ENCODE measurements at places on chromosomes 5 and 9.

DNA sequence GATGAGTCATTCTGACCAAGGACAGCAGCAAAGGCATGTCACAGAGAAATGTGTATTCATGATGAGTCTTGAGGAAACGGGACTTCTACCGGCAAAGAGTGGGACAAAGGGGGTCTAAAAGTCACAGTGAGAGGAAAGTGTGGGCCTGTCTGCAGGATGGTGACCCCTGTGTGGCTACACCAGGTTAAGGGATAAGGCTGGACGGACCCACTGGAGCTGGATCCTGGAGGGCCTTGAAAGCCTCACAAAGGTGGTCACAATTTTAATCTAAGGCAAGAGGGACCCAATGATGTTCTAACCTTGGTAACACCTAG lies 176.5 kb downstream of the CDK5RAP2 start:
- no peak for DNase-seq

DNA sequence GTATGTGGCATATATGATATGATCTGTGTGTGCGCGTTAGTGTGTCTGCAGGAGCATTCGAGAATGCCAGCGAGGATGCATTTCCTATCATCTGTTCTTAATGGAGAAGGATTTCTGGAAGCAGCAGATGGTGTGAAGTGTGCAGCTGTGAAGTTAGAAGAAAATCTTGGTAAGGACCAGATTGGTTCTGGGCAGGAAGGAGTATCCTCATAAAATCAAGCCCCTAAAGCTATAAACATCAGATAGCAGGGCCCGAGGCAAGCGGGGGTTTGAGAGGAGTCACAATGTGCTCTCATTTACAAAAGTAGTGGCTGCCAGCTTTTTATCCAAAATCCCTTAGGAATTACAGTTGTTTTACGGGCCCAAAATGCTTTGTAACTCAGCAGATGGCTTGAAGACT lies 40.0 kb downstream of the DAPK1 start:
- no peak for DNase-seq

GRCh38 chr5:84695330-84695729 lies 310.6 kb upstream of the EDIL3 start:
- no peak for DNase-seq

- DNase-seq = no peak
Measured at GRCh38 chr5:152270096-152270495, 135.0 kb downstream of the NMUR2 start.

DNA sequence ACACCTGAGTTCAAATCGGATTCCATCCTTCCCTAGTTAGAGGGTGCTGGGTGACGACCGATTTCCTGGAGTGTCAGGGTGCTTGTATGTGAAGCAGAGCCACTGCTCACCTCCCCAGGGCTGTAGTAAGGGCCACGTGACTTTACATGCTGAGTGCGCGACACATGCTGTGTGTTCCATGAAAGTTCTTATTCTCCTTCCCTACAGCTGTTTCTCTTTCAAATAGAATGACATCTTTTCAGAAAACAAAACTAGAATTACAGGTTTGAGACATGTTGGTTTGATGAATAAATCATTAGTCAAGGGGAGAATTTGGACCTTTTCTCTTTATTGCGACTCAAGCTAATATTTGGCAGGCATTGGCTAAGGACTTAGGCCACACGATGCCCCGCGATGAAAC lies 113.1 kb downstream of the JMY start:
- no peak for DNase-seq

Measured in activated CD8-positive, alpha-beta memory T cell treated with anti-CD3 and anti-CD28 coated beads, Interleukin-2, amount 10 ng/mL, durations not matched to agents 7 days and 5 days (primary cell).